HCEC 1CT (cell line): ENCODE measurements at places on chromosomes 1 and 21.

- DNase-seq, result no peak
These were observed 42.5 kb downstream of the PGM1 start for GRCh38 chr1:63635681-63636080.

- DNase-seq, result no peak
These were observed 820 bp upstream of the TTF2 start for GRCh38 chr1:117059334-117059677.

DNA sequence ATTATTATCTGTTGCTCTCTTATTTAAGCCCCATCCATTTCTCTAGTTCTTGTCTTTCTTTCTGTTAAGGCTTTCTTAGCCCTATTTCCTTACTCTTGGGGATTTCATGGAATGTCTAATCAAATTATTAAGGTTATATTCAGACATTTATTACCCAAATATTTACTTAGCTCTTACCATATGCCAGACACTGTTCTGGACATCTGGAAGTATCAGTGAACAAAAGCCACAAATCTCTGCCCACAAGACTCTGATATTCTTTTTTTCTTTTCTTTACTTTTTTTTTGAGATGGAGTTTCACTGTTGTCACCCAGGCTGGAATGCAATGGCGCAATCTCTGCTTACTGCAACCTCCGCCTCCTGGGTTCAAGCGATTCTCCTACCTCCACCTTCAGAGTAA lies 74.3 kb upstream of the NBL1 start:
- DNase-seq, result no peak

DNA sequence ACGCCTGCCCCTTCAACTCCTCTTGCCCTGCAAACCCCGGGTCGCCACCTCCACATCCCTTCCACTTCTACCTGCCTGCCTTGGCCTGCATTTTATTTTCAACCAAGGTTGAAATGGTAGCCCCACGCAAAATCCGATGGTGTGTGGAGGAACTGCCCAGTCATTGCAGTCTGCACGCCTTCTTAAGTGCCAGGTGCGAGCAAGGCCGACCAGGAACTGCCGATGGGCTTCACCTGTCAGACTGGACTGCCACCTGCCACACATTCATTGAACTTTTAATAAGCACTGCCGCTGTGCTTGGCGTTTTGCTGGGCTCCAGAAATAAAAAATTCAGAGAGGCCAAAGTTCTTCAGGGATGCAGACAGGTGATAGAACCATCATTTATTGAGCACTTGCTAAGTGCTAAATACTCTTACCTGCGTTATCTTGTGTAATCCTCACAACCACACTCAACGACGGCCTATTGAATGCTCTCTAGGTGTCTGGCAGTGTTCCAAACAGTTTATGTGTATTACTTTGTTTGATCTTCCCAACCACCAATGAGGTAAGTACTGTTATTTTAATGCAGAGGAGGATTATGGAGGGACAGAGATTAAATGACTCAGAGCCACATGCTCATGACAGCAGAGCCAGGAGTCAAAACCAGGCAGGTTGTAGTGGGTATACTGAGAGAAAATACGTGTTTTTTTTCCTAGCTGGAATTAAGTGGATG lies 36.2 kb downstream of the CACHD1 start:
- DNase-seq, result peak; percentile 32

DNA sequence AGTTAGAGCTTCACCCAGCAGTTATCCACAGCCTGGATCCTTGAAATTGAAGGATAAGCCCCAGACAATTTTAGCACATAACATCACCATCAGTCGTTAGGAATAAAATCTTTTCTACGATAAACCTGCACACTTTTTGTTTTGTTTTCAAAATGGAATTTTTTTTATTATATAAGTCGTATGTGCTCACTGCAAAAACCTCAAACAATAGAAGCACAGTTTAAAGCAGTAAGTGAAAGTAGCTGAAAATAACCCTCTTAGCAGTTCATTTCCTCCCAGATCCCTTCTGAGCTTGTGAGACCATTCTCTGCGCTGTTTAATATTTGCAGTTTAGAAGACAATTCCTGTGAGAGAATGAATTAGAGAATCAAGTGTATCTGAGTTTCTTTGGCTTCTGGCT lies 38.3 kb downstream of the ELK4 start:
- no peak for DNase-seq

DNA sequence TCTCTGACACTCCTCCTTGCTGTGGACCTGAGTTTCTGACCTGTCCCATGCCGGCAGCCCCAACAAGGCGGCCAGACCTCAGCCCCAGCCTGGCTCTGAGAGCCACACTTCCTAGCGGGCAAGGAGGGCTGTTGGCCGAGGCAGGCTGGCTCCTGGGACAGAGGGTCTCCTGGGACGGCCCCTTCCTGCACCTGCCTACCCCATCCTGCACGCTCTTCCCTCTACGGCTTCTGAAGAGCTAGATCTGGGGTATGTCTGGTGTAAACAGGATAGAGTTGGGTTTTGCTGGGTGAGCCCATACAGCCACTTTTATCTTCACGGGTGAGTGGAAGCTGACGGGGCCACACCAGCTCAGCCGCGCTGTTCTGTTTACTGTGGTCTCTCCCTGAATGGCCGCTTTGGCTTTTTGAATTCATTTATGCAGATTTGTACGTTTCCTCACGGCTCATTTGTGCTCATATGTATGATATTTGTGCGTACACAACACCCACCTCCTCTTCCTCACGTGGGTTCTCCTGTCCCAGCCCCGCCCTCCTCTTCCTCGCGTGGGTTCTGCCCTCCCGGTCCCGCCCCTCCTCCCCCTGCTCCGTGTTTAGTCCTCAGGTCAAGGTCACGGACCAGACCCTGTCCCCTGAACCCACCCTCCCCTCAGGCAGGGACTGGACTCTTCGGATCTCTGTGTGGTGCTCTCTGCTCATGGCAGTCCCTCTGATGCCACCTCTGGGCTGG lies 34.7 kb upstream of the POFUT2 start:
- no peak for DNase-seq

- peak; percentile 98 for DNase-seq
These were observed 66.5 kb downstream of the TSEN15 start for GRCh38 chr1:184118046-184118445.

DNA sequence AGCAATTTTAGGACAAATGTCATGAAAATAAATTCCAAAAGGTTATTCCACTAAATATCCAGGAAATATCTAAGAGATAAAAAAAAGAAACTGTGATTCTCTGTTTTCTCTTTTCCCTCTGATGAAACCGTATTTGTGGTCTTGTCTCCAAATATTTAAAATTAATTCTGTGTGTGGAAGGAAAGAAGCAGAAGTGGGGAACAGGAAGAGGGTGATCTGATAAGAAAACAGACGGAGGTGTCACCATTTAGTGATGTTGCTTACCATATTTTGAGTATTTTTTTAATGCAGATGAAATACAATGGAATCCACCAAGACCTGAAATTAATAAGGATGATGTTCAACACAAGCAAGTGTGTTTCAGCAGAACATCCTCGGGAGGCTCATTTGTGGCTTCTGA lies 29.6 kb downstream of the CLCA1 start:
- DNase-seq, result no peak

GRCh38 chr1:44366371-44366975 lies 11.4 kb upstream of the ERI3 start:
- DNase-seq, result no peak

GRCh38 chr1:66352792-66353191 lies 181.2 kb upstream of the SGIP1 start:
- no peak for DNase-seq

DNA sequence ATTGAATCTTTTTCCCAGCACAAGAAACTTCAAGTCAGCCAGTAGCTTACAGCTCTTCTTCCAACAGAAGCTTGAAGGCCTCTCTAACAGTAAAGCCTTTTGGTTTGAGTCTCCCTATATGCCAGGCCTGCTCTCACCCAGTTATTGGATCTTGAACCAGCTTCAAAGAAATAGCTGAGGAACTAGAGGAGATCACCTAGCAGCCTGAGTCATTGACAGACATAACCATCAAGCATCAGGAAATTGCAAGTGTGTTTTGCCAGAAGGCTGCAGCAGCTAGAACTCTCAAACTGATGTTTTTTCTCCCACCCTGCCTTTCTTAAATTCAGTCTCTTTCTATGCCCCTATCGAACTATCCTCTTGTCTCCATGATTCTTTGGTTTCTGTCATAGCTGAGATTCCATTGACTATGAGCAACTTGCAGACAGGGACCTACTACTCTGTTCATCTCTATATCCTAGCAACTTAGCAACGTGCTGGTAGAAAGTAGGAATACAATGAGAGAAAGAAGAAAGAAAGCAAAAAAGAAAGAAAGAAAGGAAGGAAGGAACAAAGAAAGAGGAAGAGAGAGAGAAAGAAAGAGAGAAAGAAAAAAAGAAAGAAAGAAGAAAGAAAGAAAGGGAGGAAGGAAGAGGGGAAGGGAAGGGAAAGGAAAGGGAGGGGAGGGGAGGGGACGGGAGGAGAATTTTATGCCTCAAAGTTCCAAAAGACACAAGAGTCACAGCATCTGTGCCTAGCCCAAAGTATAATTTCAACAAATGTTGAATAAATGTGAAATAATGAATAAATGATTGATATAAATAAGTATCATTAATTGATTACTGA lies 60.0 kb upstream of the FGGY start:
- no peak for DNase-seq

DNA sequence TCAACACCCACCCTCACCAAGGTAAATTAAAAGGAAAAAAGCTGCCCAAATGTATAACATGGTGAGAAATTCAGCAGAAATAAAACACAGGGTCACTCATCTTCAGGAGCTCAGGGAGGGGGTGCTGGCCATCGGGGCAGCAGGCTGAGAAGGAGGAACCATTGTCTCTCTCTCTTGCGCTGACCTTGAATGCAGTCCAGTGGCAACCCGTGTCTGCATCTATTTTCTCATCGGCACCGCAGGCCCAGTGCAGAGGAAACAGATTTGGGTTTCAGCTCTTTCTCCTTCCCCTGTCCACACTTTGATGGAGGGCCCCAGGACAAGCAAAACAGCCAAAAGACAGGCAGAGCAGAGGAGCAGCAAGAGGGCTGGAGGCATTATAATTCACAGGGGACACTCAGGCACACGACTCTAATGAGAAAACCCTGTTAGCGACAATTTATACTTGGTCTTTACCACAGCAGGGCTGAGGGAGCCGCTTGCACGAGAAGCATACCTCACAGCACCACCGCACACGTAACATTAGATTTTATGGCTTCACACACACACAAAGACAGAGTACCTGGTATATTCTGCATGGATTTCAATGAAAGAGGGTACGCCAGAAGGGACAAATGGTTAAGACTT lies 18.6 kb downstream of the MKNK1 start:
- no peak for DNase-seq

DNA sequence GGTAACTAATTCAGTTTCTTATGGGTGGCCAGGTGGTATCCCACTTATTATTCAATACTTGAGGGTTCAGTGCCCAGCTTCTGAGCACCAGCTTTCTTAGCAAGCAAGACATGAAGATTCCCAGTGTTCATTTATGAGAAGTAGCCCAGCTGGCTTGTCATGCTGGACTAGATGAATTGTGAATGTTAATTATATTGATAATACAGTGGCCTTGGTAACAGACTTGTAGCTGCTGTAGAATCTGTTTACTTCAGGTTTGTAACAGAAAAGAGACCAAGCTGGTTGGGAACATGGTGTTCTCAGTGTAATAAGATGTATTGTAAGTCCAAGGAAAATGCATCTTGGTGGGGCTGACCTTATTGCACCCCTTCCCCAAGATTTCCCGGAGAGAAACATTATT lies 10.1 kb downstream of the AHCYL1 start:
- no peak for DNase-seq

- no peak for DNase-seq
These were observed 45.1 kb downstream of the LUZP1 start for GRCh38 chr1:23123528-23123927.

DNA sequence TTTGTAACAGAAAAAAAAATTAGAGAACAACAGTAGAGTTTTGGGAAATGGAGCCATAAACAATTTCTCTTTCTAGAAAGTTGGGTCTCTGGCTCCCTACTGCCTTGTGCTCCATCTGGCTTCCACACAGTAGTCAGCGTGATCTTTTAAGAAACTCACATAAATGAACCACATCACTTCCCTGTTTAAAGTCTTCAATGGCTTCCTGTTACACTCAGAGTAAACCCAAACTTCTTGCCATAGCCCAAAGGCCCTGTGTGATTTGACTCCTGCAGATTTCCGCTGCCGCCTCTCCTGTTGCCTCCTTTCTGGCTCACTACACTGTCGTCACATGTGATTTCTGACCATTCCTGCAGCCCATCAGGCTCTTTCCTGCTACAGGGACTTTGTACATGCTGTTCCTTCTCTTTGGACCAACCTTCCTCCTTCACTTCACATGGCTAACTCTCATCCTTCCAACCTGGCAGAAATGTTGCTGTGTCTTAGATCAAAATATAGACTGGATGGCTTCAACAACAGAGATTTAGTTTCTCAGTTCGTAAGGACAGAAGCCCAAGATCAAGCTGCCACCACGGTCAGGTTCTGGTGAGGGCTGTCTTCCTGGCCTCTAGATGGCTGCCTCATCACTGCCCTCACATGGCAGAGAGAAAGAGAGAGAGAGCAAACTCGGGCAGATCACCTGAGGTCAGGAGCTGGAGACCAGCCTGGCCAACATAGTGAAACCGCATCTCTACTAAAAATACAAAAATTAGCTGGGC lies 34.0 kb downstream of the OPRD1 start:
- no peak for DNase-seq

- DNase-seq, result no peak
These were observed 54.3 kb upstream of the SDC3 start for GRCh38 chr1:30962609-30963508.

DNA sequence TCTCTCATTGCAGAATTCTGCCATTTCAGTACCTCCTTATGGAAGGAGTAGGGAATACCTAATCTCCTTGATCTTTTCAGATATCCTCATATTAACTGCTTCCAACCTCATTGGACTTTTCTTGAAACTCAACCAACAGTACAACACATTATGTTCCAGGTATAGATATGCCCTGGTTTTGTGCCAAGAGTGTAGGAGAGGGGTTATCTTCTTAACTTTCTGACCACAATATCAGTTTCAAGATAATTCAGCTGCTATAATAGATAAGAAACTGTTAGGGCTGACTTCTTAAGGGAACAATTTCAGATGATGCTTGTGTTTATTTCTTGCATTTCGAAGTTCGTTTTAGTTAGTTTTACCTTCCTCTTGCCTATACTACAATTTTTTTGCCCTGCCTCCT lies 2.1 kb upstream of the LPGAT1 start:
- DNase-seq, result no peak

GRCh38 chr1:6634371-6635052 lies 9.8 kb downstream of the THAP3 start:
- peak; percentile 9 for DNase-seq

- no peak for DNase-seq
These were observed 283.8 kb downstream of the USP25 start for GRCh38 chr21:16013570-16013969.
